Stimulated activated CD4-positive, alpha-beta T cell treated with anti-CD3 and anti-CD28 coated beads, Interleukin-15, amount 100 ng/mL, for 1 hour (primary cell): ENCODE measurements at places on chromosomes 2 and 18.

GRCh38 chr2:66897181-66897580, 462.3 kb downstream of the MEIS1 start:
- no peak for DNase-seq

- no peak for DNase-seq
These were observed 21.1 kb downstream of the UGP2 start for GRCh38 chr2:63862806-63863205.

- no peak for DNase-seq
These were observed 208.2 kb upstream of the CHAC2 start for GRCh38 chr2:53559302-53559966.

DNA sequence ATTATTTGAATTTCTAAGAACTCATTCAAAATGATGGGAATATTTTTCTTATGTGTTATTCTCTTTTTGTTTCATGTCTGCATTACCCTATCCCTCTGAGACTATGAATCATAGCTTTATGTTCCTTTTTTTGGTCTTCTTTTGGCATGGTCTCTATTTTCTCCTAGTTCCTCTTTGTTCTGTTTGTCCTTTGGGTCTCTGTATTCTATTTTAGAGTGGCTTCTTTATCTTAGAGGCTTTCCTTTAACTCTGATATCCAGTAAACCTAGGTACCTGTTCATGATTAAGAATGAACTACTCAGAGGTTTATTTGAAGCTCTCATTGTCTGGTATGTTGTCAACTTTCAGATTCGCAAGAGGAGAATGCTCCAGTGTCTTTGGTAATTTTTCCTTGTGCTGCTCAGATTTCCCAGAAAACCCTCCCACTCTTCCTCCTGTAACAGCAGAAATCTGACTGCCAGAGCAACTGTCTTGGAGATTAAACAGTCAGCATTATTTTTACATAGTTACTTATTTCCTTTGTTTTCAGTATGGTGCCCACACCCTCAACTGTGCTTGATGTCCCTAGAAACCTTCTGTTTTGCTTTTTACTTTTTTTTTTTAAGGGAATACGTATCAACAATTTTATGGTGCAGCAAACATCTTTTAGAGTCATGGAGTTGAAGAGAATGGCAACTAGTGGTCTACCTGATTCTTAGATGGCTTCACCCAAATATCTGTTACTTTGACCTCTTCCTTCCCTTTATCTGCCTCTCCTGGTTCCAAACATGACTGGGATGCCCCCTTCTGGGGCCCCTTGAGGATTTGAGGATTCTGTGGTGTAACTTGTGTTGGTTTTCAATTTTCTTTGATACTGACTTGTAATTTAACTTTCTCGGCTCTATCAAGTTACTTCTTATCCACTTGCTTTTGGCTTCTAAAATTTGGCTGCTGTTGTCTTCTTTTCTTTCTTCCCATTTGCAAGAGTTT, 92.0 kb downstream of the DPP10 start:
- DNase-seq = no peak

GRCh38 chr2:30139131-30139870, 7.5 kb upstream of the YPEL5 start:
- DNase-seq = no peak

GRCh38 chr2:122267947-122268346, 512.5 kb downstream of the TSN start:
- DNase-seq = no peak

DNA sequence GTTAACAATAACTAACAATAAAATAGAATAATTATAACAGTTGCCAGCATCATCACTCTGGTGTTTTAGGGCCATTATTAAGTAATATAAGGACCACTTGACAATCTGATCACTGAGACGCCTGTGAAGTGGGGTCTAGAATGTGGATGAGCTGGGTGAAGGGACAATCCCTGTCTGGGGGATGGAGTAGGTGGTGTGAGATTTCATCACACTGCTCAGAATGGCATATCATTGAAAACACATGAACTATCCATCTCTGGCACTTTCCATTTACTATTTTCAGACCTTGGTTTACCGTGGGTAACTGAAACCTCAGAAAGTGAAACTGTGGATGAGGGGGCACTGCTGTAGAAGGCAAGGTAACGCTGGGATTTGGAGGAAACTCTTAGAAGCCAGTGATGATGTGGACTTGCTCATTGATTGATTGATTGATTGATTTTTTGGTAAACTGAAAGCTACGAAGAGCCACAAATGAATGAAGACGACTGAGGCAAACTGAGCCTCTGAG, 204.4 kb upstream of the TWIST2 start:
- DNase-seq = no peak

DNA sequence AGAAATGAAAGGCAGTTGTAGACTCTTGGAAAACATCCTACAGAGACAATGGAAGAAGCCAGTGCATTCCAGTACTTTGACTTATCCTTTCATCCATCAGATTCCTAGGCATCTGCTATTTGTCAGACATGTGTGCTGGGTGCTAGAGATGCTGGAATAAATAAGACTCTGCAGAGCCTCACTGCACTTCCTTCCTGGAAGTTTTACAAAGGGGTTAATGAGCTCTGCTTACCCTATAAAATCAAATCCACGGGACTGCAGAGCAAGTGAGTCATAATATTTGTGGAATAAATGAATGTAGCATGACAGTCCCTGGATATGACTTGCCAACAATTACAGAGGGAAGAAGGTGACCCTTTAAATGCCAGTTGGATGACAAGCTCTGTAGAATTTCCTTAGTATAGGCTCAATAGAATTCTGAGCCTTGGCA, 52.7 kb upstream of the NPAS2 start:
- no peak for DNase-seq

DNA sequence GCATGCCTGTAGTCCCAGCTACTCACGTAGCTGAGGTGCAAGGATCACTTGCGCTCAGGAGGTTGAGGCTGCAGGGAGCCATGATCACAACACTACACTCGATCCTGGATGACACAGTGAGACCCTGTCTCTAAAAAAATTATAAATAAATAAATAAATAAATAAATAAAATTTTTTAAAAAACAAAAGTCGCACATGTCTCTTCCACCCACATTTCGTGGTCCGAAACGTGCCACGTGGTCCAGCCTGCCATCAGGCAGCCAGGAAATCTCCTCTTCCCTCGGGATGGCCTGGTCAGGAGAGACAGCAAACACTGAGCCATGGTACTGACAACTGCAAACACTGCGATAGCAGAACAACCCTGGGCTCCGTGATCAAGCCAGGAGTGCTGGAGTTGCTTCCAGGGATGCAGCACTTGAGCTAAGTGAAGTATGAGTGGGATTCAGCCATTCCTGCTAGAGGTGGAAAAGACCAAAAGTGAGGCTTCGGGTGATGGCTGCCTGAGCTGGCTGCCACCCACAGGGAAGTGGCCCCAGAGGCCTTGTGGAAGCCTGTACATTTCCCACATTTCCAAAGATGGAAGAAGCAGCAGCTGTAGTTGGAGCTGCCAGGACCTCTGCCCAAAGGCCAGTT, 193.1 kb downstream of the SMAD2 start:
- no peak for DNase-seq

- no peak for DNase-seq
These were observed 109.5 kb upstream of the ITGB6 start for GRCh38 chr2:160309585-160309984.
